ENCODE measurements at places on chromosomes 3 and 15.

- H3K4me3 ChIP-seq, result no peak overlapping the region
- no peaks in the 10 kb centered on the region for H3K27me3 ChIP-seq
- no peaks in the 10 kb centered on the region for H3K36me3 ChIP-seq
- no peak for DNase-seq
- H3K27ac ChIP-seq, result no peak overlapping the region
Measured at GRCh38 chr3:197366301-197367044, 68.1 kb upstream of the DLG1 start.

DNA sequence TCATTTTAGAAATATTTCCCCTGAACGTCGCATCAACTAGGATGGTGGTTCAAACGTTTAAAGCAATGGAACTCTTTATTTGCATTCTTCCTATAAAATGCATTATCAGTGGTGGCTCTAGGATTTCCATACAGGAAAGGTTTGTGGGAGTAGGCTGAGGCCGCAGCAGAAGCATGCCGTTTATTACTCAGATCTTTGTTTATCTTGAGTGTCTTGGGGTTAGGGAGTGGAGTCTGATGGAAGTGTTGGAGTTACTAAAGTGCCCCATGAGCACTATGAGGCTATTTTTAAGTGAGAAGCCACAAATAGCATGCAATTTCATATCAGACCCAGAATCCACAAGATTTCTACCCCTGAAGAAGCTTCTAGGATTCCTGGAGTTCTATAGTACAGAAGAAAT, 26.2 kb downstream of the ATOSA start:
- no peaks in the 10 kb centered on the region for H3K36me3 ChIP-seq
- H3K4me3 ChIP-seq, result no peak overlapping the region
- no peak for DNase-seq
- no peak overlapping the region for H3K27ac ChIP-seq
- no peaks in the 10 kb centered on the region for H3K27me3 ChIP-seq
- peaks cover 17% of the 10 kb centered on the region for H3K4me1 ChIP-seq

DNA sequence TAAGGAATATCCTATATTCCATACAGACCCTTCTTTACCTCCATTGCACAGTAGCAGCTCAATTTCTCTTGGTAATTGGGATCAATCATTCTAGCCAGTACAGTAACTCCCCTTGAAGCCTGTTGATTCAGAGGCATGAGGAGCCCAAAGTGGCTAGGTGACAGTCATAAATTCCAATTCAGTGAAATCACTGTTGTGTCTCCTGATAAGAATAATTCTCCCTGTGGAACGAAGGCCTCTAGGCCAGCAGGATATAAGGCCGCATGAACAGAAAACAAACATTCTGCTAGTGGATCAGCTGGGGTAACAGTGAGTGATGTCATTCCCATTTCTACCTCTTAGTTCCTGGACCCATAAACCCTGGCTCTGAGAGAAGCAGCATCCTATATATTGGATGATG, 696.3 kb downstream of the NR2F2 start:
- DNase-seq, result no peak
- H3K36me3 ChIP-seq, result no peaks in the 10 kb centered on the region
- no peaks in the 10 kb centered on the region for H3K27me3 ChIP-seq
- no peak overlapping the region for H3K4me3 ChIP-seq
- no peak overlapping the region for H3K27ac ChIP-seq

- no peak overlapping the region for H3K27ac ChIP-seq
- H3K4me3 ChIP-seq, result no peak overlapping the region
- H3K4me1 ChIP-seq, result no peaks in the 10 kb centered on the region
- no peak for DNase-seq
- H3K36me3 ChIP-seq, result no peaks in the 10 kb centered on the region
Measured at GRCh38 chr15:77808075-77808474, 175.4 kb upstream of the LINGO1 start.

GRCh38 chr3:24220859-24221657, 273.6 kb downstream of the THRB start:
- H3K27ac ChIP-seq, result no peak overlapping the region
- H3K4me1 ChIP-seq, result peaks cover 9% of the 10 kb centered on the region
- no peak overlapping the region for H3K4me3 ChIP-seq
- no peaks in the 10 kb centered on the region for H3K27me3 ChIP-seq

DNA sequence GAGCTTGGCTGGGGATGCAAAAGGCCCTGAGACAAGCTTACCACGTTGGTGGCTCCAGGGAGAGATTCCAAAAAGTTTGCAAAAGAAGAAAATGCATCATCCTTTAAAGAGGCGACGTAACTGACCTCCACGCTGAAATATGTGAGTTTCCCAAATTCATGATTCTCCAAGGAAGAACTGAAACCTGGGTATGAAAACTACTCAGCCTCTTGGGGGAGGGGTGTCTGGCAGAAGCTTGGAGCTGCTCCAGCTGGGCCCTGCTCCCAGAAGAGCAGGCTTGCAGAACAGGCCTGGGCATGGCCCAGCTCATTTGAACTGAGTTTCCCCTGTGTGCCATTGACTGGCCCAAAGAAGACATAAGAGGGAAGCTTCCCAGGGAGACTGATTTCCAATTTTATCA, 20.5 kb downstream of the CPN2 start:
- no peak overlapping the region for H3K27ac ChIP-seq
- H3K4me1 ChIP-seq, result peaks cover 70% of the 10 kb centered on the region
- DNase-seq, result no peak
- no peak overlapping the region for H3K4me3 ChIP-seq
- no peaks in the 10 kb centered on the region for H3K36me3 ChIP-seq
- no peaks in the 10 kb centered on the region for H3K27me3 ChIP-seq

- H3K4me1 ChIP-seq, result peaks cover 7% of the 10 kb centered on the region
- H3K36me3 ChIP-seq, result no peaks in the 10 kb centered on the region
- H3K27me3 ChIP-seq, result no peaks in the 10 kb centered on the region
- H3K4me3 ChIP-seq, result no peak overlapping the region
Measured at GRCh38 chr15:77909182-77909940, 168.2 kb downstream of the TBC1D2B start.

DNA sequence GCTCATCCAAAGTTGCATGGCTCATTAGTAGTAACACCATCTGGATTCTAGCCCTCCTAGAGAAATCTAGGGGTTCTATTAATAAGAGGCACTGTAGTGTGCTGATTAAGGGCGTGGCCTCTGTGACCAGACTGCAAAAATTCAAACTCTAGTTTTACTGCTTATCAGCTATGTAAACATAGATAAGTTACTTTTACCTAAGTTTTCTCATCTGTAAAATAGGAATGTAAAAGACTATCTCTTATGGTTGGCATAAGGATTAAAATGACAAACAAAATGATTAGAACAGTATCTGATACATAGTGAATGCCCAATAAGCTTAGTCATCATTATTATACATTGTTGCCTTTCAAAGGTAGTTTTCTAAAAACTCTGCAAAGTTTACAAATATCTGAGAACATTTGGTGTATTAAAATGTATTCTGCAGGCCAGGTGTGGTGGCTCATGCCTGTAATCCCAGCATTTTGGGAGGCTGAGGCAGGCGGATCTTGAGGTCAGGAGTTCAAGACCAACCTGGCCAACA, 4.5 kb downstream of the PTX3 start:
- no peak for DNase-seq
- H3K36me3 ChIP-seq, result no peaks in the 10 kb centered on the region
- H3K4me1 ChIP-seq, result peaks cover 15% of the 10 kb centered on the region
- peaks cover 4% of the 10 kb centered on the region for H3K27me3 ChIP-seq

DNA sequence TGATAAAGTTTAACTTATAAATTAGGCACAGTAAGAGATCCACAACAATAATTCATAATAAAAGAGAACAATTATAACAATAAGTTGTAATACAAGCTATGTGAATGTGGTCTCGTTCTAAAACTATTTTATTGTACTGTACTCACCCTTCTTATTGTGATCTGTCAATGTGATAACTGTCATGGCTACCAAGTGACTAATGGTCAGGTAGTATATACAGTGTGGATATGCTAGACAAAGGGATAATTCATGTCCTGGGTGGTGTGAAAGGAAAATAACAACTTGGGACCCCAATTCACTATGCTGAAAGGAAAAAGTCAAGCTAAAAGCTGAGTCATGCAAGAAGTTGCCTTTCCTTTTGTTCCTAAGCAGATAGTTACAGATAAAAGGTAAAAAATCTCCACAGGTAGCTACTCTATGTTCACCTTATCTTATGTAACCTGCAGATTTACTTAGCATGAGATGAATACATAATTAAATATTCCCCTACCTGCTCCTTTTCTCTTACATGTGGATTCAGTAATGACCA, 10.7 kb upstream of the CYP8B1 start:
- peaks cover 4% of the 10 kb centered on the region for H3K4me1 ChIP-seq
- H3K27me3 ChIP-seq, result no peaks in the 10 kb centered on the region
- H3K36me3 ChIP-seq, result no peaks in the 10 kb centered on the region
- DNase-seq, result no peak
- no peak overlapping the region for H3K27ac ChIP-seq

DNA sequence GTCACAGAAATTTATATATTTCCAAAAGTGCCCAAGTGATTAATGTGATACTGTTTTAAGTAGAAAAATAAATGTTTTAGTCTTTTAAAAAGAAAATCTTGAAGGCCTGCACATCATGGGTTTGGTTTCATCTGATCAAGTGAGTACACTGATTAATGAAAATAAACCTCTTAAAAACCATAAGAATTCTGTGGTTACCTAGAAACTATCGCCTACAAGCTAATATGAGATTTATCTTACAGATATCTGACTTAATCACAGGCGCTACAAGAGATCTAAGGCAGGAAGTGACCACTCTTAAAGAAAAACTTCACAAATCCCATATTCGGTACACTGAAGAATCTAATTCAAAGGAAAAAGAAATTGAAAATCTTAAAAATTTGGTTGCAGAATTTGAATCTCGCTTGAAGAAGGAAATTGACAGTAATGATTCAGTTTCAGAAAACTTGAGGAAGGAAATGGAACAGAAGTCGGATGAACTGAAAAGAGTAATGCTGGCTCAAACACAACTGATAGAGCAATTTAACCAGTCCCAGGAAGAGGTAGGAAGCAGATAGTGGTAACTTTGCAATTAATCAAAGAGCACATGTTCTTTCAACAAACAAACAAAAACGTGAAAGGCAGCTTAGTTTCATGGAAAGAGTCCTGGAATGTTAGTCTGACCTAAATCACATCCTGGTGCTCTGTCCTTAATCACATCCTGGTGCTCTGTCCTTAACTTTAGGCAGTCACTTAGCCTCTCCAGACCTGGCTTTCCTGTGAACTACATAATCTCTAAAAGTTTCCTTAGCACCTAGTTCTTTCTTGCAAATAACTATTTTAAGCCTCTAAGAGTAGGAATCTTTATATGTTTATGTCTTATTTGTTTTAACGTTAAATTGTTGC, 131.8 kb downstream of the CCNL1 start:
- no peak for DNase-seq
- no peaks in the 10 kb centered on the region for H3K36me3 ChIP-seq
- no peaks in the 10 kb centered on the region for H3K4me1 ChIP-seq

DNA sequence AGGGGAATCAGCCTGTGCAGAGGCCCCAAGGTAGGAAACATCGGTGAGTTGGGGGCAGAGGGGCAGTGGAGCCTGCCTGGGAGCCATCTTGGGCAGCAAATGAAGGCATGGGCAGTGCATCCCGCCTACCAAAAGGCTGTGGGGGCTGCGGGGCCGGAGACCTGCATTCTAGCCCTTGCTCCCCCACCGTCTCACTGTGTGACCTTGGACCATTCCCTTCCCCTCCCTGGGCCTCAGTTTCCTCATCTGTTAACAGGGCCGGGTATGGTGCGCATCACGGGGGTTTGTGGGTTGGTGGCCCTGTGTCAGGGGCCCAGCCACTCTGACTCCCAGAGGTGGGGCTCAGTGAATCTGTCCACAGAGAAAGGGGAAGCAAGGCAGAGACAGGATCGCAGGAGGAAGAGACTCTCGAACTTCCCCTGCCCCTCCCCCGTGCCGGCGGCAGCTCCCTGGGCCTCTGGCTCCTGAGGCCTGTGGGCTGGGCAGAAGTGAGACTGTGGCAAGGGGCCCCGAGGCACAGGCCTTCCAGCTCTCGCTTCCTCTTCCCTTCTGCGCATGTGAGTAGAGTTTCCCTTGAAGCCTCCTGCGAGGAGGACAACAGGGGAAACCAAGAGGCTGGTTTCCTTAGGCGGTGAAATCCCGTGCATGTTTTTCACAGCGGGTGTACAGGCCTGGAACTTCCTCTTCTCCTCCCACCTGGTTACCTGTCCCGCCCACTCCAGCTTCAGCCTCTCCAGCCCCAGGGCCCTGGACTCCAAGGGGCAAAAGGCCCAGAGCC, 42.9 kb downstream of the IDH2 start:
- peak overlapping the region; percentile 13 for H3K4me3 ChIP-seq
- H3K27me3 ChIP-seq, result no peaks in the 10 kb centered on the region
- peak overlapping the region; percentile 44 for H3K27ac ChIP-seq

DNA sequence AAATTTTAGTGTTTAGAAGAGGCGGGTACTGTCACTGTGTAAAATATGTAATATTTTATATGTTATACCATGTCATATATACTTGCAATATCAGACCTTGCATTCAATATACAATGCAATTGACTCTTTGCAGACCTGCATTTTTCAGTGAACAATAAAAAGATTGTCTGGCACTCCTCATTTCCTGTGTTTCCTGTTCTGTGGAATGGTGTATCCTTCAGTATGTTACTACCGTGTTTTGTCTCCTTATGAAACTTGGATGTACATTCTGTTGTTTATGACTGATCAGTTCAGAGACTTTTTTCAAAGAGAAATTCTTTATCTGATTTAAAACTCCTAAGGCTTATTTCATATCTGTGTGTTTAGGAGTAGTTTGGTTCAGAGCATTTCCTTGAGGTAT, 31.5 kb downstream of the APH1B start:
- H3K36me3 ChIP-seq, result no peaks in the 10 kb centered on the region
- no peak overlapping the region for H3K4me3 ChIP-seq
- no peaks in the 10 kb centered on the region for H3K4me1 ChIP-seq
- H3K27me3 ChIP-seq, result 0 out of 2 replicates have a peak, but pooled peaks cover 1% of the 10 kb centered on the region

DNA sequence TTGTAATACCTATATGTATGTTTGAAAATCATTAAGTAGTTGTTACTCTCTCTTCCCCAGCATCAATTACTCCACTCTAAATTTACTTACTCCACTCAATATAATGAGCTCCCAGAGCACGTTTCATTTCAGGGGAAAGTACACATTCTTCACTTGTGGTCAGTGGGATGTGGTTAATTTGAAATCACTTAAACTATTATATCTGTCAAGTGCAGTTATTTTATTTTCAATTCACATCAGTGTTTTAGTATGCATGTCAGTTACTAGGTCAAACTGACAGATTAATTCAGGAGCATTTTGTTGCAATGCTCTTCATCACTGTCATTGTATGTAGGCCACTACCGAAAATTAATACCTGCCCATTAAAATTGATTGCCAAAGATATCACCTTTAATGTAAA, 376.1 kb downstream of the ZIC4 start:
- no peak for DNase-seq
- H3K4me1 ChIP-seq, result no peaks in the 10 kb centered on the region
- no peaks in the 10 kb centered on the region for H3K27me3 ChIP-seq
- no peaks in the 10 kb centered on the region for H3K36me3 ChIP-seq
- no peak overlapping the region for H3K4me3 ChIP-seq
- no peak overlapping the region for H3K27ac ChIP-seq

Measured in HepG2 (cell line).